ENCODE measurements at places on chromosomes 13 and 19. TPM values are rescaled to one million over a fixed set of nuclear protein-coding genes. Genes with fewer than 3 reads are reported as not detected.

DNA sequence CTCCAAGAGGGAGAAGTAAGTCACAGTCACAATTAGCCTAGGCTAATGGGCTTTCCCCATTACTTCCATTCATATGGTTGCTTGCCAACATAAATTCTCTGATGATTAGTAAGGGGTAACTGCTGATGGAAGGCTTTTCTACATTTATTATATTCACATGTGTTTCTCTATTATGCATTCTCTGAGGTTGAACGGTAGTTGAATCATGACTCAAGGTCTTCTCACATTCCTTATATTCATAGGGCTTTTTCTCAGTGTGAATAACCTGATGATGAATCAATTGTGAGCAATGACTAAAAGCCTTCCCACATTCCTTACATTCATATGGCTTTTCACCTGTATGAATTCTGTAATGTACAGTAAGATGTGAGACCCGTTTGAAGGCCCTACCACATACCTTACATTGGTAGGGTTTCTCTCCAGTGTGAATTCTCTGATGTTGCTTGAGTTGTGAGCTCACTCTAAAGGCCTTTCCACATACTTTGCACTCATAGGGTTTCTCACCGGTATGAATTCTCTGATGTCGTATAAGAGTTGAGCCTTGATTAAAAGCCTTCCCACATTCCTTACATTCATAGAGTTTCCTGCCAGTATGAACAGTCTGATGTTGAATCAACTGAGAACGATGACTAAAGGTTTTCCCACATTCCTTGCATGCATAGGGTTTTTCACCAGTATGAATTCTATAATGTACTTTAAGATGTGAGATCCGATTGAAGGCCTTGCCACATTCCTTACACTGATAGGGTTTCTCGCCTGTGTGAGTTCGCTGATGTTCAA, 9.3 kb downstream of the ZNF582 start:
- no peaks in the 10 kb centered on the region for H3K36me3 ChIP-seq
- no peak overlapping the region for H3K27ac ChIP-seq
- H3K27me3 ChIP-seq: no peaks in the 10 kb centered on the region
- H3K4me1 ChIP-seq: no peaks in the 10 kb centered on the region
- no peak overlapping the region for H3K4me3 ChIP-seq

DNA sequence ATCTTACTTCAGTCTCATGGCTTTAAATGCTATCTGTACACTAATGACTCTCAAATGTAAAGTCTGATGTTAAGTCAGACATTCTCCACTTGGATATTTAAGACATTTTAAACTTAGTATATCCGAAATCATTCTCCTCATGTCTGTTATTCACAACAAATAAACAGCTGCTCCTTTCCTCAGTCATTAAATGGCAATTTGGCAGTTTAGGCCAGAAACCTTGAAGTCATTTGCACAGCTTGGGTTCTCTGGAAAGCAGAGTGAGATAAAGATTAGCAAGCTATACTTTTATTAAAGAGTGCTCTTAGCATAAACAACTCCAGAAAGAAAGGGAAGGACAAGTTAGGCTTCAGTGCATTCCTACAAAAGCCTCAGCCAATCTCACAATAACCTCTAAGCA, 53.7 kb downstream of the DNAJC15 start:
- H3K4me1 ChIP-seq: peaks cover 8% of the 10 kb centered on the region
- no peak overlapping the region for H3K4me3 ChIP-seq
- H3K27me3 ChIP-seq: no peaks in the 10 kb centered on the region
- no peaks in the 10 kb centered on the region for H3K36me3 ChIP-seq
- no peak overlapping the region for H3K27ac ChIP-seq

GRCh38 chr13:47484548-47484947, 516.5 kb downstream of the SUCLA2 start:
- no peaks in the 10 kb centered on the region for H3K4me1 ChIP-seq
- no peak overlapping the region for H3K4me3 ChIP-seq
- no peaks in the 10 kb centered on the region for H3K27me3 ChIP-seq
- no peak for DNase-seq

GRCh38 chr13:75760131-75761021, 124.2 kb downstream of the LMO7 start:
- H3K4me3 ChIP-seq: peak overlapping the region; percentile 72
- peaks cover under 1% of the 10 kb centered on the region for H3K4me1 ChIP-seq
- H3K27ac ChIP-seq: peak overlapping the region; percentile 94
- H3K27me3 ChIP-seq: no peaks in the 10 kb centered on the region

Gene RNF17
- not detected for total RNA-seq

Gene PSMC4
- 300 TPM for total RNA-seq

Gene PEAK3
- not detected for total RNA-seq

Gene HS6ST3
- not detected for total RNA-seq

DNA sequence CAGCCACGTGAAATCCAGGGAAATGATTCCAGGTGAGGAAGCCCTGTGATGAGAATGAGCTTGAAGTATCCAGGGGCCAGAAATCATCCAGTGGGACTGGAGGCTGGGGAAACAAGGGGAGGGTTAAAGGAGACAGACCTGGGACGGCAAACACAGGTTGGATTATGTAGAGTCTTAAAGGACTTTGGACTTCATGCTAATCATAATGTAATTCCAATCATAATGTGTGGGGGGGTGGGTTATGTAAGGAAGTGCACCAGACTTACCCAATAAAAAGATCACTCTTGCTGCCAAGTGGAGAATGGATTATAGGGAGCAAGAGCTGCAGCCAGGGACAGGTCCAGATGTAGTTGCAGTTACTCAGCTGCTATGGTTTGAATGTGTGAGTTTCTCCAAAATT, 16.1 kb upstream of the CYSLTR2 start:
- DNase-seq: no peak
- no peaks in the 10 kb centered on the region for H3K27me3 ChIP-seq
- no peaks in the 10 kb centered on the region for H3K4me1 ChIP-seq
- no peak overlapping the region for H3K4me3 ChIP-seq

- no peak overlapping the region for H3K27ac ChIP-seq
- DNase-seq: no peak
- no peak overlapping the region for H3K4me3 ChIP-seq
- H3K27me3 ChIP-seq: no peaks in the 10 kb centered on the region
- no peaks in the 10 kb centered on the region for H3K36me3 ChIP-seq
These were observed 854.4 kb downstream of the PCDH9 start for GRCh38 chr13:66375756-66376155.

Gene CD70
- total RNA-seq: not detected

Gene HPN
- 2.2 TPM for total RNA-seq

Gene PABPC3
- total RNA-seq: 0.28 TPM

GRCh38 chr13:92074658-92075057, 676.2 kb downstream of the GPC5 start:
- no peaks in the 10 kb centered on the region for H3K27me3 ChIP-seq
- no peak overlapping the region for H3K4me3 ChIP-seq
- DNase-seq: no peak
- H3K27ac ChIP-seq: no peak overlapping the region

Gene ATP8A2
- 0.05 TPM for total RNA-seq

Gene UPK1A
- not detected for total RNA-seq

Gene YJEFN3
- 10.4 TPM for total RNA-seq

Gene LCP1
- total RNA-seq: 54.6 TPM

Gene ZNF579
- total RNA-seq: 33.4 TPM
